ENCODE measurements at places on chromosomes 5 and 9.
A peak's percentile ranks its signal among the peaks of the same experiment; 100 is the strongest.

DNA sequence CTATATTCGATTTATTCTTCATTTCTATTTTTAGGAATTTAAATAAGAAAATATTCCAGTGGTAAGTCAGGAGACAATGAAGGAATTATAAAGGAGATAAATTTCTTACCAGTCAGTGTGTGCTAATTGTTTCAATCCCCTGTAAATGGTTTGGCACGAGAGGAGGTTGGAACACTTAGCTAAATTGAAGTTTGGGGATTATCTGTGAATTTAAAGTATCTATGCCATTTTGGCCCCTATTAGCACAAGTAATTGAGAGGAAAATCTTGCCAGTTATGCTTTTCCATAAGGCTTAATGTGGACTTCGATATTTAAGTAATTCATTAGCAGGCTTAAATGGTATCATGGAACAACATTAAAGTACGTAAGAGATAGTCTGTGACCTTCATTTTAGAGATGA lies 860.8 kb downstream of the PTPRD start:
- DNase-seq = no peak

DNA sequence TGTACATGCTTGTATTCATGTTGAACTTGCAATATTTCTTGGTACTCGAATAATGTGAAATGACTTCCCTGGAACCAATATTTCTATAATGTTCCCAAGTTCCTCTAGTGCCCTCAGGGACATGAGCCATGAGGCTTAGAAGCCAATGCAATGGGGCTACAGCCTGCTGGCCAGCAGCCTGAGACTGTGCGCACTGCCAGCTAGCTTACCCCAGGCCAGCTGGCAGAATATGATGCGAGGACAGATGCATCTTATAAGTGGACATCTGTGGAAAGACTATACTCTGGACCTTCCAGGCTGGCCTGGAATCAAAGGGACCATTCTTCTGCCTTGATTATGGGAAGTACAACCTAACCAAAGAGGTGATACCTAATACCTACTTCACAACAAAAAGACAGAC lies 1862.0 kb upstream of the ACO1 start:
- DNase-seq = no peak

GRCh38 chr5:29079771-29080170 lies 2041.4 kb upstream of the CDH9 start:
- DNase-seq = no peak

DNA sequence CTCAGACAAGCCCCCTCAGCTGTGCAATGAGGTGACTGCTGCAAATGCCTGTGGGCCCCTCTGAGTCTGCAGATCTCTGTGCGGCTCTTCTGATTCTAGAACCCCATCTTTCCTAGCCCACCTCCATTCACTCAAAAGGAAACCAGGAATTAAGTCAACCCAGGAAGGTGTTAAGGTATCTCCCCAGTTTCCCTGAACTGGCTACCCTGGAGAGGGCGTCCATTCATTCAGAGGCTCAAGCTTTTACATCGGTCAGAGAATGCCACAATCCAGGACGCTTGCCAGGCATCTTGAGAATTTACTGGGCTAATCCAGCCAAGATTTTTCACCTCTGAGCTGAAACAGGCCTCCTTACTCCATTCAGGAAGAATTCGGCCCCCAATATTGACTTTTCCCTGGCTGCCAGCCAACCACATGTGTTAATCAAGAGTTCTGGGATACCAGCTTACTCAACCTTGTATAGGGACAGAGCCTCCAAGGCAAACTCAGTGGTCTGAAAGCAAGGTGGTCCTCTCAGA lies 889 bp upstream of the ADAMTS12 start:
- DNase-seq = no peak

DNA sequence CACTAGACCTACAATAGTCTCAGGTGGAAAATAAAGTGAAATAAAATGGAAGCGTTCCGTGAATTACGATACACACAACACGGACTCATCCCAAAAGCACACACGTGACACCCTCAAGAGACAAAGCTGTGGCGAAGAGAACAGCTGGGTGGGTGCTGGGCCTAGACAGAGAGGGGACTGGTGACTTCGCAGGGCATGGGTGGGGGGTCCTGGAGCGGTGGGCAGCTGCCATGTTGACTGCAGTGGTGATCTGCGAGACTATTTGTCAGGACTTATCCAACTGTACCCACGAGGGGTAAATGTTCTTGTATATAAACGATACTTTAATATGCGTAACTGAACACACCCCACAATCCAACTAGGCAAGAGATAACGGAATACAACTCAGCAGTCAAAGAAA lies 52.0 kb downstream of the GOLM1 start:
- DNase-seq = no peak

DNA sequence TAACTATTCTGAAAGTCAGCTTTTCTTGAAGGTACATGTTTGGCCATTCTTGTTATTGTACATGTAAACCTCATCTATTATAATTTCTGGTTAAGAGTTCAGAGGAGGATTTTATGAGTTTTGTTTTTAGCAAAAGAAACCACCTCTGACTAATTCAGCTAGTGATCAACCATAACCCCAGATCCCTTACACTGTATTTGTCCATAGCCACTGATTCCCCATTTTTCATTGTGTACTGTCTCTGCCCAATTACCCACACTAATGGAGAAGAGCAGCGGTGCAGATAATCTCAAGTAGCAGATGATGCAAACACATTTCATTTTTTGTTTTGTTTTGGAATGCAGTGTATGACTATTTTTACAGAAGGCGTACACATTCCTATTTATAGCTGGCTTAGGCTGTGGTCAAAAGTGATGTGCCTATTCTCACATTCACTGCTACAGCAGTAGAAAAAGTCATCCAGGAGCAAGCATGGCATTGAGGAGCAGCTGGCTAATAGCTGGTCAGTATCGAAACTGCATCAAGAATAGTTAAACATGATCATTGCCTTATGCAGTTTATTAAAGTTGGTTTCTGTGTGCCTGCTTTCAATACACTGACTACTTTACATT lies 988.3 kb downstream of the DTWD2 start:
- no peak for DNase-seq

DNA sequence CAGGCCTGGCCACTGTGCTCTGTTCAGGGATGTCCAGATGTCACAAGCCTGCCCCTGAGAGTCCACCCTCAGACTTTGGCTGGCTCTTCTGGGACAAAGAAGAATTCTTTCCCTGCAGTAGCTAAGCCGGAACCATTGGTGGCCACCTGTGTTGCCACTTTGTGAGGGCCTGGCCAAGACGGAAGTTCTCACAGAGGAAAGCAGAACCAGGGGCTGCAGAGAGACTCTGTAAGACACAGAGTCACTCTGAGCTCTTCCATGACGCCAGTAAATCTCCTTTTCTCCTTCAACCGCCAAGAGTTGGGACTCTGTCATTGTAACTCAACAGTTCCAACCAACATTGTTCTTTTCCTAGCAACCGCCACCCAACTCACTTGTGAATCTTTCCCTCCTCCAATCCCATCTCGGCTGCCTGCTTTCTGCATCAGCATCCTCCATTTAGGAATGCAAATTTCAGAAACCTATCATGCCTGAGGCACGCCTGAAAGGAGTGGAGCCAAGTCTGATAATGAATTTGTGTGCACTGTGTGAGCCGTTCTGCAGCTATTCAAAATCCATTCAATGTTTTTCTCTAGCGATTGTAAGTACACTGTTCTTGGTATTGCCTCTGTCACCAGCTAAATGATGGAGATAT lies 37.8 kb upstream of the ATP6V1G1 start:
- DNase-seq = no peak

DNA sequence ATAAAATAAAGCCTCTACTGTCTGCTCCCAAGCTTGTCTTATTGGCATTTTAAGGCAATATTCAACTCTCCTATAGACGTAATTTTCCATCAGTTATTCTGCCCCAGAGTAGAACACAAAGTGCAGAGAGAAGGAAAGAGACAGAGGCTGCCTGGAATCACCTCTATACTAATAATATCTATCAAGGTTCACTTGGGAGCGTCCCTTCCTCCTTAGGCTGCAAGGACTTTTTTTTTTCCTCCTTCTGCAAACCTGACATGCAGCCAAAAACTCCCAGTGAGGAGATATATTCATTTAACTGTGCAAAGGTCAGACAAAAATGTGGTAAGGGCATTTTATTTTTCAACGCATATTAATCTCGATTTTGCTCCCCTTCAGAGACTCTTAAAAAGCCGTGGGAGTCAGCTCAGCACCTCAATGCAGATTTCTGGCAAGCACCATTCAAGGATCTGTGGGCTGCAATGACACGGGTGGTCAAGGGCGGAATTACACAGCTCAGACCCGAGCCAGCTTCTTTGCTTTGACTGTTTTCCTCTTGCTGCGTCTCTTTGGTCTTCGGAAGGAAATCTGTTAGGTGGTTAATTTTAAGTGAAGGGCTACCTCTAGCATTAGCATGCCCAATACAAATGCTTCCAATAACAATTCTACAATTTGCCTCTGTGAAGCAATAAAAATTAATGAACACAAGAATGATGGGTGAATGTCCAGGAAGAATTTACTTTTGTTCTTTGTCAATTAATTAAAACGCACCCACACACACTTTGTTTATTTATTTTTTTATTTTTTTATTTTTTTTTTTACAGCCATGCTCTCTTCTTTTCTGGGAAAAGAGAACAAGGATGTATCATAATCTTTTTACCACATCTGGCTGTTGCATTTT lies 587.7 kb upstream of the GRAMD2B start:
- no peak for DNase-seq

GRCh38 chr9:131678499-131679111 lies 61.3 kb downstream of the RAPGEF1 start:
- peak; percentile 75 for DNase-seq

DNA sequence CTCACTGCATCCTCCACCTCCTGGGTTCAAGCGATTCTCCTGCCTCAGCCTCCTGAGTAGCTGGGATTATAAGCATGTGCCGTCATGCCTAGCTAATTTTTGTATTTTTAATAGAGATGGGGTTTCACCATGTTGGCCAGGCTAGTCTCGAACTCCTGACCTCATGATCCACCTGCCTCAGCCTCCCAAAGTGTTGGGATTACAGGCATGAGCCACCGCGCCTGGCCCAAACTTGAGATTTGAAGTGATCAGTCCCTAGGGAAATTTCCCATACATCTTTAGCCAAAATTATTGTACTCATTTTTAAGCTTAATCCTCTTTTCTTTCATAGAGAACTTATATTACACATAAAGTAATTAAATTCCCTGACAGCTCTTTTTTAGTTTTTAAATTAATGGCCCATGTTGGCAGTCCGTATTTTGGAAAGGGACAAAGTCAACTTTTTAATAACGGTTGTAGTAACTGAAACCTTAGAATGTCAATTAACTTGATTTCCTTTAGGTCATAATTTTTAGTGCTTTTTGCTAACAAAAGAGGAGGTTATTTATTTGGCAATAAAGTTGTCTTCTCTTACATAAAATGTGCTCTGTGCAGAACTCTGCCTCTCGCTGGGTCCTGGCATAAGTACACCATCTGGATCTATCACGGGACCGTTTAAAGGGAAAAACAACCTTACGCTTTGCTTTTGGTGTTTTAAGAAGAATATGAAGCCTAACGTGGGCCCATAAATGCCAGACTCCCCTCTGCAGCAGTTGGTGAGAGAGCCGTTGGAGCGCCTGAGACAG lies 142.3 kb upstream of the OTULINL start:
- no peak for DNase-seq

DNA sequence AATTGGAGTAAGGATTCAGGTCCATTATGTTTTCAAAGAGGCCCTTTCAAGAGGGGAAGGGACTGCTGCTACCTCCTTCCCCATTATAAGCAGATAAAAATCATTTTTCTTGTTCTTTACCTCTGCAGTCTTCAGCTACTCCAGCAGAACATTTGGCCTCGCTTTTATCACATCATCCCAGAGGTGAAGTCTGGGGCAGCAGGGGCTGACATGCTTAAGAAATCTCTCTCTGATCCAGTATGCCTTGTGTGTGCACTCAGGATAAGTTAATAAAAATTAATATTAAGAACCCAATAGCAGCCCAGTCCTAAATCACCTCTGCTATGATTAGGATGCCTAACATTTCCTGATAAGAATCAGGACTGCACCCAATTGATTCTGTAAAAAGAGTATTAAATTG lies 306.9 kb upstream of the NREP start:
- no peak for DNase-seq

- no peak for DNase-seq
Observed at GRCh38 chr9:4769321-4770080, 23.2 kb upstream of the RCL1 start.

DNA sequence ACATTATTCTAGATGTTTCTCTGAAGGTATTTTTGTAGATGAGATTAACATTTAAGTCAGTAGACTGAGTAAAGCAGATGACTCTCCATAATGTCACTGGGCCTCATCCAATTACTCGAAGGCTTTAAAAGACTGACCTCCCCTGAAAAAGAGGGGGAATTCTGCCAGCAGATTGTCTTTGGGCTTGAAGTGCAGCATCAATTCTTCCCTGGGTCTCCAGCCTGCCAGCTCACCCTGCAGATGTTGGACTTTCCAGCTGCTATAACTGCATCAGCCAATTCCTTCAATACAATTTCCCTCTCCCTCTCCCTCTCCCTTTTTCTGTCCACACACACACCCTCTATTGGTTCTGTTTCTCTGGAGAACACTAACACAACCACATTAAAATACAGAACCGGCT lies 472.8 kb downstream of the SPOCK1 start:
- no peak for DNase-seq

- peak; percentile 82 for DNase-seq
Observed at GRCh38 chr5:170483701-170484458, 19.9 kb upstream of the KCNIP1 start.

GRCh38 chr5:132334812-132335211 lies 34.7 kb upstream of the SLC22A5 start:
- DNase-seq = peak; percentile 20

DNA sequence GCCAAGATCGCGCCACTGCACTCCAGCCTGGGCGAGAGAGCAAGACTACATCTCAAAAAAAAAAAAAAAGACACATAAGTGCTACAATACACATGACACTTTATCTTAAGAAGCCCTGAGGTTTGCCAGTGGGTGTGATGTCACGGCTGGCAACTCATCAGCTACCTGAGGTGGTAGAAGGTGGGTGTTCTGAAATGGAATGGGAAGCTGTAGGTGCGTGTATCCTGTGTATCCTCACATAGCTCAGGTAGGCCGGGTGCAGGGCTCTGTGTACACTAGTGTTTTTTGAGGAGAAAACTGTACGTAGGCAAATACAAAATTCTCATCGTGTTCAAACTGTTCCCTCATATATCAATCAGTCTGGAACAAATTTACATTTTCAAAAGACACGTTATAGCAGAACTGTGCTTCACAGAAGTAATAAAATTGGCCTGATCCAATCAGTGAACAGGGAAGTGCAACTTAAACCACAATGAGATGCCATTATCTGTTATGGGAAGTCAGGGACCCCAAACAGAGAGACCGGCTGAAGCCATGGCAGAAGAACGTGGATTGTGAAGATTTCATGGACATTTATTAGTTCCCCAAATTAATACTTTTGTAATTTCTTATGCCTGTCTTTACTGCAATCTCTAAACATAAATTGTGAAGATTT lies 10.4 kb downstream of the BICD2 start:
- no peak for DNase-seq

DNA sequence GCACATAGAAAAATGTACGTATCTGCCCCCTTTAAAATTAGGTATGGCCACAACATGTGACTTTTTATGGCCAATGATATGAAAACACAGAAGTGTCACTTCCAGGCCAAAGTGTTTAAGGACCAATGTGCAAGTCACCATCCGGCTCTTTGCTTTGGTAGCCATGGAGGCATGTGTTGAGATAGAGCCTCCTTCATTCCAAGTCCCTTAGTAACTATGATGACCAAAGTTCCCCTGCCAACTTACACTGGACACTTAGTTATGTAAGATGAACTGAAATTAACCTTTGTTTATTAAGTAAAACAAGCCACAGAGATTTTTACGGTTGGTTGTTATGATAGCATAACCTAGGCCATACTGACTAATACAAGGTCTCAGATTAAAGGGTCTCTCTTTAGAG lies 51.0 kb downstream of the FBN2 start:
- no peak for DNase-seq

Data from Caki2 (cell line).